Retina (tissue), 1 donor: ENCODE measurements at places on chromosomes 13 and 19.

GRCh38 chr13:86757236-86757978, 913.8 kb upstream of the SLITRK5 start:
- DNase-seq, result no peak

DNA sequence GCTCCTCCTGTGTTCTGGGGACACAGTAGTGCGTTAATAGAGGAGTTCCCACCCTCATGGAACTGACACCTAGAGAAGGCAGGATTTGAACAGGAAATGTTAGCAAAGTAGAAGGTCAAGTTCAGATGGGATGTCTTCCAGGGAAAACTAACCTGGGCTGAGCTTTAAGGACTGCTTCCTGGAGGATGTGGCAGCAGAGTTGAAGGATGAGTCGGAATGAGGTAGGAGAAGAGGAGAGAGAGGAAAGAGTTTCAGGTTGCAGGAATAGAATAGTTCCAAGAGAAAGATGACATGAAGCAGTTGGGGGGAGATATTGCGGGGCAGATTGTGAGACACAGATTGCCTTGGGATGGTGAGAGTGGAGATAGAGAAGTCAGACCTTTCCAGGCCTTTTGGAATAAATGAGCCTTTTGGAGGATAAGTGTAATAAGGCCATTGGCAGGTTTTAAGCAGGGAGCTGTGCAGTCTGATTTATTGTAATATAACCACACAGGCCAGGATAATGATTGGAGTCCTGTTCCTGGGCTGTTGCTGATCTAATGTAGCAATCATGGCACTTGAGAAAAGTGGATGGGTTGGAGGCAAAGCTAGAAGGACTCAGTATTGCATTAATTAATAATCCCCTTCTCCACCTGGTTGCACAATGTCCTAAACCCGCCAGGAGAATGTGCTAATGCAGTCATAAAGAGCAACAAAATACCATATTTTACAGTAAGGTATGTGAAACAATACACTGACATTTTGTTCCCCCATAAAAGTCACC, 205.4 kb downstream of the SHISA2 start:
- no peak for DNase-seq

DNA sequence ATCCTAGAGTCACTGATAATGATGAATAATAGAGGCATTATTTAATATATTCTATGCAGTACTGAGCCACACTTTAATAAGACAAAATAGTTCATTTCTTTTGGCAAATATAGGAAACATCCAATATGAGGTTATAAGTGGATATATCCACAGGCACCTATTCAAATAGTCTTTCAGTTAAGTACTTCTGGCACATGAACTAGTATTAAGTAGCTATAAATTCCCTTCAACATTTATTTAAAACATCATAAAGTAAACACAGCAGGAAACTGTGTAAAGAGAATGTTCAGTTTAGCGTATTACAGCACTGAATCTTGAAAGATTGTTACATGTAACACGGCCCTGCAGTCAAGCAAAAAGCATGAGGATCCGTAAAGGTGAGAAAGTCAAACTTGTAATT, 463.3 kb upstream of the KLF12 start:
- no peak for DNase-seq

GRCh38 chr19:48856921-48857320, 11.5 kb downstream of the PLEKHA4 start:
- DNase-seq, result no peak

DNA sequence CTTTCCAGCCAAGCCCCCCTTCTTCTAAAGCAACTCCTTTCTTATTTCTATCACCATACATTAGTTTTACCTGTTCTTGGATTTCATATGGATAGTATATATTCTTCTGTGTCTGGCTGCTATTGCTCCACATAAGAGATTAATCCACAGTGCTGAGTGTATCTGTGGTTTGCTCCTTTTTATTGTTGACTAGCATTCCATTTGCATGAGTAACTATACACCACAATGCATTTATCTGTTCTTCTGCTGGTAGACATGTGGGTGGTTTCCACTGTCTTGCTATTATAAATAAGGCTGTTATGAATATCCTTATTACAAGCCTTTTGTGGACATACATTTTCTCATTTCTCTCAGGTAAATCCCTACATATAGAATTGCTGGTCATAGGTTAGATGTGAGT, 138.2 kb downstream of the SLC7A1 start:
- DNase-seq, result no peak

GRCh38 chr13:111249637-111250360, 70.6 kb upstream of the TEX29 start:
- DNase-seq, result no peak

GRCh38 chr13:110937511-110938285, 22.8 kb upstream of the ANKRD10 start:
- no peak for DNase-seq

DNA sequence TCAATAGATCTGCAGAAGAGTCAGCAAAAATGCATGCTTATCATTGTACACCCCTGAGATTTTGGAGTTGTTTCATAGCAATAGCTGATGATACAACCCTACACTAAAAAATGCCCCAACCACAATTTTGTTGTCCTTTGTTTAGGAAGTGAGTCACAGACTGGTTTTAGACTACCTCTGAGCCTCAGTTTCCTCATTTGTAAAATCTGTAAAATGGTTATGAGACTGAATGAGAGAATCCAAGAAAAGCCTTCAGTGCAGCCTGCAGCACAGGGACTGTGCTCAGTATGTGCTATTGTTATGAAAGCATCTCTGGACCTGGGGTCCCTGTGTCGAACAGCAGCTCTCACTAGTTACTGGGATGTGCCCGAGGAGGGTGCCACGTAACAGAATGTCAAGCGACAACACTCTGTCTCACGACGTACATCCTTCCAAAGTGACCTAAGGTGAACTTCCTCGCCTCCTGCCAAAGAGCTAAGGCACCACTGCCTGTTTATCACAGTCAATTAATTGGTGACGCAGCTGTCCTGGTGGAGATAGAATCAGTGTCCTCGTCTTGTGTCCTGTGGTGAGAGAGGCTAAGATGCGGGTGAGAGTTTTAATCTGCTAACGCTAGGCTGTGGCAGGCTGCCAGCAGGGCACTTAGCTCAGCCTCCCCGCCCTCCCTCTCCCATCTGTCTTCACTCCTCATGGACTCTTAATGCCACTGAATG, 18.1 kb downstream of the DHRS12 start:
- DNase-seq, result peak; percentile 92

DNA sequence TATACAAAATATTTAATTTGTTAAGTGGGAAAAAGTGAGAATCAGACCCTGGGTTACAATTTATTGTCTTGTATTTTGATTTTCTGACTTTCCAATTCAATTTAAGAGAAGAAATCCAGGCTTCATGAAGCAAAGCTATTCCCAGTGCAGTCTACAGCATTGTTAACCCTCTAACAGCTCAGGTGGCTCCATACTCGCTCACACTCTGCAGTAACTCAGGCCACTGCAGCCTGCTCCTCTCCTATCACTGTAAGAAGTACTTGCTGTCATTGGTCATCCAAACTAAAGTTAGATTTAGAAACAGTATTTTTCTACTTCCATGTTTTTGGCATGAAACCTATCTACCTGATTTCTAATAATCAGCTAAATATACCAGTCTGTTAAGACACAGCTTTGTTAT, 830.3 kb downstream of the PCDH9 start:
- no peak for DNase-seq

- no peak for DNase-seq
These were observed 3.3 kb upstream of the CHAMP1 start for GRCh38 chr13:114310956-114311355.

DNA sequence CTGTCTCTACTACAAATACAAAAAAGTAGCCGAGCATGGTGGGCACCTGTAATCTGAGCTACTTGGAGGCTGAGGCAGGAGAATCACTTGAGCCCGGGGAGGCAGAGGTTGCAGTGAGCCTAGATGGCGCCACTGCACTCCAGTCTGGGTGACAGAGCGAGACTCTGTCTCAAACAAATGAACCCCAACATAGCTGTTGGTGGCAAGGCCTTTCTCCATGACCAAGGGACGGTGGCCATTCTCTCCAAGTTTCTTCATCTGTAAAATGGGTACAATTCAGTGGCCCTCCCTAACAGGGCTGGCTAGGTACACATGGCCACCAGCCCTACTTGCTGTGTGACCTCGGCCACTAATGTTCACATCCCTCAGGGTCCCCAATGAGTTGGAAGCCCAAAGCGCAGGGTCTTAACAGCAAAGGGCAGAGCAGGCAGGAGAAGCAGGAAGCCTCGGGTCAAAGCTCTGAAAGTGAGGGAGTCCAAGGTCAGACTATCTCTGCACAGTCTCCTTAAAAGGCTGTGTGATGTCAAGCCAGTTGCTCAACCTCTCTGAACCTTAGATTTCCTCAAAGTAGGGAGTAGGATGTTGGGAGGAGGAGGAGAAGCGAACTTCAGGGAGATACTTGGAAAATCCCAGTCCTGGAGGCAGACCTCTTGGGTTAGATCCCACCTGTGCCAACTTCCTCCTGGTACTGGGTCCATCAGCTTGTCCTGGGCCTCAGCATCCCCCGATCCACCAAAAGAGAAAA, 2.7 kb downstream of the JUND start:
- no peak for DNase-seq

- DNase-seq, result no peak
These were observed 57.2 kb downstream of the COG6 start for GRCh38 chr13:39712626-39713025.

DNA sequence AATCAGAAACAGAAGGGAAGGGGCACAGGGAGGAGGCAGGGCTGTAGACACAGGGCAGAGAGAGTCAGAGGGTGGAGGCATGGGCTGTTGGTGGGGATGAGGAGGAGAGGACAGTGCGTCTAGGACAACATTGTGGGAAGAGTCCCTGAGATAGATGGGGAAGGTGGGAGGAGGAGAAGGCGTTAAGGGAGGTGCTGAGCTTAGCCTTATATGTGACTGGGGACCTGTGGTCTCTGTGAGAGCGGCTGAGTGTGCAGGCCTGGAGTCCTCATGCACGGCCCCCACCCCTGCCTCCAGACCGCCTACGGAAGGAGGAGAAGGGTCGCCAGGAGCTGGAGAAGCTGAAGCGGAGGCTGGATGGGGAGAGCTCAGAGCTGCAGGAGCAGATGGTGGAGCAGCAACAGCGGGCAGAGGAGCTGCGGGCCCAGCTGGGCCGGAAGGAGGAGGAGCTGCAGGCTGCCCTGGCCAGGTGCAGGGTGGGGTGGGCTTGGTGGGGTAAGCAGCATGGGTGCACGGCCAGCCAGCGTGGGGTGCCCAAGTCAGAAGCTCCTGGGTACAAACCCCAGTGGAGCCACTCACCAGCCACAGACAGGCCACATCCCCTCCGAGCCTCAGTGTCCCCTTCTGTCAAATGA, 56.8 kb downstream of the KCNC3 start:
- DNase-seq, result no peak

DNA sequence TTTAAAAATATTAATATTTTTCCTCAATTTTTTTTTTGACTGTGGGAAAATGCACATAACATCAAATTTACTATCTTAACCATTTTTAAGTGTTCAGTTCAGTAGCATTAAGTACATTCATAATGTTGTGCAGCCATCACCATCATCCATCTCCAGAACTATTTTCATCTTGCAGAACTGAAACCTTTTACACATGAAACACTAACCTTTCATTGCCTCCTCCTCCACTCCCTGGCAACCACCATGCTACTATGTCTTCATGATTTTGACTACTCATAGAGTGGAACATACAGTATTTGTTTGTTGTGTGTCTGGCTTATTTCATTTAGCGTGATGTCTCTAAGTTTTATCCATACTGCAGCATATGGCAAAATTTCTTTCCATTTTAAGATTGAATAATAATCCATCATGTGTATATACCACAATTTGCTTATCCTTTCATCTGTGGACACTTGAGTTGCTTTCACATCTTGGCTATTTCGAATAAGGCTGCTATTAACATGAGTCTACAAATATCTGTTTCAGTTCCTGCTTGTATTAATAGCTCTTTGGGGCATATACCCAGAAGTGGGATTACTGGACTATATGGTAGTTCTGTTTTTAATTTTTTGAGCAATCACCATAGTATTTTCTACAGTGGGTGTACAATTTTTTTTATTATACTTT, 376.4 kb downstream of the MTUS2 start:
- DNase-seq, result no peak

DNA sequence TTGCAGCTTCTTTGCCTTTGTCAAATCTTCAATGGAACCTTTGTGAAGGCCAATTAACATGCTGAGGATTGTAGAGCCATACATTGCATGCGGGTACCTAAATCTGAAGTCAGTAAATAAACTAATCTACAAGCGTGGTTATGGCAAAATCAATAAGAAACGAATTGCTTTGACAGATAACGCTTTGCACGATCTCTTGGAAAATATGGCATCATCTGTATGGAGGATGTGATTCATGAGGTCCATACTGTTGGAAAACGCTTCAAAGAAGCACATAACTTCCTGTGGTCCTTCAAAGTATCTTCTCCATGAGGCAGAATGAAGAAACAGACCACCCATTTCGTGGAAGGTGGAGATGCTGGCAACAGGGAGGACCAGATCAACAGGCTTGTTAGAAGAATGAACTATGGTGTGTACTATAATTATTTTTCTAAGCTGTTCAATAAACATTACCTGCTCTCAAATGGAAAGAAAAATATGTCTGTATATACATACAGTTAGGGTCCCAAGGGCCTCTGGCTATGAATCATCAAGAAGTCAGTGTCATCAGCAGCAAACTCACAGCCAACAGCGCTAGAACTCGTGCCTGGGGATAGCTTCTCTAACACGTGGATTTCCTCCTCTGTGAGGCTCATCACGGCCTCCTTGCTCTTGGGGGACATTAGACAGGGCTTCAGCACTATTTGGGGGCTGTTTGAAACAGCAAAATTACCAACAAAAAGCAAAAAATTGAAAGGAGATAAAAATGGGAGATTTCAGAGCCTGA, 2.9 kb upstream of the CD70 start:
- no peak for DNase-seq

- no peak for DNase-seq
These were observed 17.8 kb downstream of the PCCA start for GRCh38 chr13:100106705-100107104.

GRCh38 chr19:35040826-35041547, 534 bp upstream of the HPN start:
- DNase-seq, result no peak

GRCh38 chr13:79869326-79869725, 388.4 kb downstream of the NDFIP2 start:
- DNase-seq, result no peak

DNA sequence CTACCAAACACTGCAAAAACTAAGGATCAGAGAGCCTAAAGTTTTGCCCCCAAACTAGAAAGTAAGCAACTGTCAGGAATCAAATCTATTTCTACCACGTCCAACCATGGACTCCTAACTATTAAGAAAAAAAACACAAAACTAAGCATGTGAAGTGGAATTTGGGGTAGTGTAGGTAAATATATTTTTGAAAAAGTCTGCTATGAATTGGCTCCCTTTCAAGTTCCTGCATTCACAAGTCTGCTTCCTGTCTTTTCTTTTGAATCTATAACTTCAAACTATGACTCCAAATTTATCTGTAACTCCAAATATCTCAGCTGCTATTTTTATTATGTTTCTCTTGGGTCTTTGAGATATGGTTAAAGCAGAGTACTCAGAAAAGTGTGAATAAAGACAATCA, 47.0 kb downstream of the PCDH9 start:
- no peak for DNase-seq

- no peak for DNase-seq
These were observed 2.5 kb upstream of the TMEM190 start for GRCh38 chr19:55373993-55374757.

GRCh38 chr19:29873024-29873800, 61.4 kb downstream of the CCNE1 start:
- DNase-seq, result peak; percentile 87

- DNase-seq, result no peak
These were observed 78.4 kb downstream of the TEX29 start for GRCh38 chr13:111398715-111399299.
